ENCODE measurements at places on chromosomes 3 and 15.

DNA sequence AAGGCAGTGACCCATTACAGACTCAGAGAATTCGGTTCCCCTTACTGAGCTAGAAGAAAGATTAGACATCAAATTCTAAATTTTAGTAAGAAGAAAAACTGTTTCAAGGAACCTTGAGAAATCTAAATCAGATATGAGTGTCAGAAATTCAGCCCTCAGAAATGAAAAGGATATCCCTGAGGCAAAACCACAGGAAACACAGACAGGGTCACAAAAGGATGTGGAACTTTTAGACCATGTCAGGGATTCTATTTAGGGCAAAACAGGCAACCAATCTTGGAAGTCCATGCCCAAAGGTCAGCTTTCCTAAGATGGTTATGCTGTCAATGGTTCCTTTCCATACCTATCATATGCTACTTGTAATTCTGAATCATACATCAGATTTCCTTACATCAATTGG, 31.6 kb downstream of the SHOX2 start:
- no peak for DNase-seq

- no peak for DNase-seq
Observed at GRCh38 chr15:91867581-91868026, 14.1 kb downstream of the SLCO3A1 start.

GRCh38 chr15:88949734-88950400, 36.7 kb upstream of the MFGE8 start:
- DNase-seq, result no peak

GRCh38 chr3:8665407-8665896, 20.9 kb upstream of the SSUH2 start:
- DNase-seq, result no peak

DNA sequence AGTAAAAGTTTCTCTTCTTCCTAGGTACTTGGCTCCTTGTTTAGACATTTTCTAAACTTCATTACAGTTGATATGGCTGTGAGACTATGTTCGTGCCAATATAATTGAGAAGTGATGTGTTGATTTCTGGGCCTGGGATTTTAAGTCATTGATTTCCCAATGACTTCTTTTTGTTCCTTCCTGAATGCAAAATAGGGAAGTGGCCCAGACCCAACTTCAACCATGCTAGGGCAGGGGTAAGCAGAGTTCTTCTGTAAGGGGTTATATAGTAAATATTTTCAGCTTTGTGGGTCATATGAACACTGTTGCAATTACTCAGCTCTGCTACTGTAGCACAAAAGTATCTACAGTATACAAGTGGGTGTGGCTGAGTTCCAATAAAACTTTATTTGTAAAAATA, 320.1 kb upstream of the WNT5A start:
- no peak for DNase-seq

DNA sequence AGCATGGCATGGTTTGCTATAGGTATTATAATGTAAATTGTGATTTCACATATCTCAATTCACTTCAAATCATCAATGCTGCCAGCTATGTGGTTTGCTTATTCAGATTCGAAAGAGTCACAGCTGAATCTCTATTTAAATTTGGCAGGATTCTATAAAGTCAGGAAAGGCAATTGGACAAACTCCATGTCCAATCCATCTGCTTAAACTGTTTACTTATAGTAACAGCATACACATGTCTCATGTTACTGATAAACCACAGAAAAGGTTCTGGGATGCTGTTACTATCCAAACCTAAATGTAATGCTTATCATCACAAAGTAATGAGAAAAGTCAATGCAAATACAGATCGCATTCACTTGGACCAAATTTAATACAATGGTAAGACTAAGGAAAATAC, 229.7 kb downstream of the ISL2 start:
- no peak for DNase-seq

- DNase-seq, result no peak
Observed at GRCh38 chr3:63231643-63232042, 46.5 kb upstream of the SYNPR start.

GRCh38 chr3:142501004-142501926, 53.4 kb upstream of the XRN1 start:
- no peak for DNase-seq

DNA sequence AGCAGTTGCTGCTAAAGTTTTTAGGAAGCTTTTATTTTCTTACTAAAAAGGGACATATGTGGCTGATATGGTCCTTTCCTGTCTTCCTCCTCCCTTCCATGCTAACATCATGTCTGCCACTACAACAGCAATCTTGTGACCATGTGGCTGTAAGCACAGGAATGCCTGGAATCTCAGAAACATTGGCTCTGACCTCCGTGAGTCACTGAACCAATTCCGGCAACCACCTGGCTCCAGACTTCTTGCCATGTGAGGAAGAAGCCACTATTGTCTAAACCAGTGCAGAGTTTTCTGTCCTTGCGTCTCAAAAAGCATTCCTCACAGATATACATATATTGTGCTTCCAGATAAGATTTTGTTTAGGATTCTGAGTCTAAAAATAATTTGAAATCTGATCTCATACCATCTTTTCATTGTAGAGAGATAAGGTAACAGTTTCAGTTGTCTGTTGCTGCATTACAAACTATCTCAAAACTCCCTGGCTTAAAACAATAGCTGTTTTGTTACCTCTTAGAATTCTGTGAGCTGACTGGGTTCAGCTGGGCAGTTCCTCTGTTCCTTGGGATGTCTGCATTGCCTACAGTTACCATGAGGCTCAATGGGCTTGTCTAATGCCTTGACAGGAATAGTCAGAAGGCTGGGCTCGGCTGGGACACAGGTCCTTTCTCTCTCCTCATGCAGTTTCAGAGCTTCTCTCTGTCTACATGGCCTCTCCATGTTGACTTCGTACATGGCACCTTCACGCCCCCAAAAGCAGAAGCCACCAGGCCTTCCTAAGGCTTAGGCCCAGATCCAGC, 77.3 kb upstream of the MAGI1 start:
- DNase-seq, result no peak

GRCh38 chr15:55796321-55796965, 53.5 kb upstream of the PRTG start:
- DNase-seq, result no peak

GRCh38 chr3:185655426-185656320, 69.6 kb downstream of the SENP2 start:
- no peak for DNase-seq

- DNase-seq, result no peak
Observed at GRCh38 chr3:151750181-151750580, 16.5 kb downstream of the AADACL2 start.

- DNase-seq, result no peak
Observed at GRCh38 chr3:153970741-153971347, 150.3 kb upstream of the ARHGEF26 start.

Measured in activated naive CD4-positive, alpha-beta T cell (primary cell).